Spleen (tissue), 13 donors: ENCODE measurements at places on chromosomes 1 and 21. TPM values are rescaled to one million over a fixed set of nuclear protein-coding genes. Genes with fewer than 3 reads are reported as not detected.

DNA sequence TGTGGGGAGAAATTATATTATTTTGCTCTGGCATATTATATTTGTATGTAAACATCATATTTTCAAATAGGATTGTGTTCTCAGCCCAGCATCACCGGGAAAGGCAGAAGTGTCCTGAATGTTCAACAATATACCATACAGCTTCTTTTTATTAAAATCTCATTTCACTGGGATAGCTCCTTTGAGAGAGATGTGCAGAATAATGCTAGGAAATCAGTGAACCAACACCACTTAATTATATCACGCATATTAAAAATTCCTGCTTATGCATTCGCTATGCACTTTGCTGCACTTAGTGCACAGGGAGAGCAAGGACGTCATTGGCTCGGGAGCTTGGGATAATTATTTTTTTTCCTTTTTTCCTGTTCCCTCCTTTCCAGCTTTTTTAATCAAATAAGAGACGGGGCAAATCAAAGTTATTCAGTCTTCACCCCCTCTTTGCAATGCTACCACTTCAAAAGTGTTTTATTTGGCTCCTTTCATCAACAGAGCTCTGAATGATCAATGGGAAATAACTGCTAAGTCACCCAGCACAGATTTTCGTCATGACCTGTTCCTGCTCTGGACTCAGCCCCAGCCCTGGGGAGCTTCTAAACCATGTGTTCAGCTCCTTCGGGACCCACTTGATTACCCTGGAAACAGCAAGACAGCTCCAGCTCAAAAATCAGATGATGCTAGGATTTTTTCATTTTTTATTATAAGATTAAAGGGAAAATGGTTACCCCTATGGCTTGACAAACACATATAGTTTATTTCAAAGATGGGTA, 165.5 kb upstream of the DUSP10 start:
- H3K4me1 ChIP-seq, result no peaks in the 10 kb centered on the region
- H3K36me3 ChIP-seq, result no peaks in the 10 kb centered on the region
- no peak overlapping the region for H3K4me3 ChIP-seq
- no peaks in the 10 kb centered on the region for H3K27me3 ChIP-seq

DNA sequence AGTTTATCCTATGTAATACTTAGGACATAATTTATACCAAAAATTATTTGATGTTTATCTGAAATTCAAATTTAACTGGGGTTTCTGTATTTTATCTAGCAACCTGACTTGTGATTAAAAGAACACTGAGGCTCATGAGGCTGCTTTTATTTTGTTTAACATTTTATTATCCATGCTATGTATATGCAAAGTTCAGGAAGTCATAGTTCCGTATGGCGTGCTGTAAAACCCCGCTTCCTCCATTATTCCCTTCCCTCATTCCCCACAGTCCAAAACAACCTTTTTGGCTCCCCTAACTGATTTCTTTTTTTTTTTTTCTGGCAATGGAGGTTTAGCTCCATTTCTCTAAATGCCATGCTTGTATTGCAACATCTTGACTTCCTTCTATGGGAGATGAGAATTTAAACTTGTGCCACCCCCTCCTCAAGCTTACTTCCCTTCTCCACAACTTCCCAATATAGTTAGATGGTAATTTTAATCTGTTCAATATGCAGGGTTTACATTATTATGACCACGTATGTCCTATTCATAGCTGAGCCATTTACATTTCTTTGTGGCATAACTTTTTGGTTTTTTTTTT, 138.0 kb upstream of the DNAH14 start:
- H3K27ac ChIP-seq, result no peak overlapping the region
- no peaks in the 10 kb centered on the region for H3K4me1 ChIP-seq
- no peaks in the 10 kb centered on the region for H3K36me3 ChIP-seq
- DNase-seq, result no peak
- H3K27me3 ChIP-seq, result no peaks in the 10 kb centered on the region

- no peaks in the 10 kb centered on the region for H3K27me3 ChIP-seq
- peaks cover 11% of the 10 kb centered on the region for H3K4me1 ChIP-seq
- no peak for DNase-seq
- no peak overlapping the region for H3K27ac ChIP-seq
Observed at GRCh38 chr1:2137257-2138121, 57.1 kb downstream of the FAAP20 start.

DNA sequence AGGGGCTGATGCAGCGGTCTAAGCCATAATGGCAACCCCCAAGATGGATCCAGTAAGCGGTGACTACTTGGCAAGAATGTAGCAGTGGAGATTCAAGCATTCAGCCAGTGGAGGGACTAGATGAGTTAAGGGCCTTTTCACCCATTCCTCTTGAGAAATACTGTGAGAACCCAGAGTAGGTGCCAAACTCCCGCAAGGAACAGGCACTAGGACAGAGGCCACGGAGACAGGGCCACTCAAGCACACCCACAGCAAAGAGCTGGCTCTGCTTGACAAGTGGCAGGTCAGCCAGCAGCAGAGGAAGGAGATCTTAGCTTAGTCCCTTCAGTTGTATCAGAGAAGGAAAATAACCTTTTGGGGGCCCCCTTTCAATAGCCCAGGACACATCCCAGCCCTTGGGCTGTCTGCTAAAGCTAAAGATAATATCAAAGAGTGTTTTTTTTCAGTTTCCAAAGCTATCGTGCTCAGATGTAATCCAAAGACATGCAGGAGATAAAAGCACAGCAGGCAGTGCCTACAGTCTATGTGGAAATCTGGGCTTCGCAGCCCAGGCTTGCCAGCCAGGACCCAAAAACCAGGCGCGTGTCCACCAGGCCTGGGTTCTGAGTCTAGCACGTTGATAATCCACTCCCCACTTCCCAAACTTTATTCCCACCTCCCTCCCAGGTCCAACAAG, 62.0 kb upstream of the GOLT1A start:
- H3K36me3 ChIP-seq, result no peaks in the 10 kb centered on the region
- no peak for DNase-seq
- peak overlapping the region; percentile 55 for H3K27ac ChIP-seq
- H3K4me3 ChIP-seq, result no peak overlapping the region
- H3K4me1 ChIP-seq, result no peaks in the 10 kb centered on the region
- H3K27me3 ChIP-seq, result no peaks in the 10 kb centered on the region

GRCh38 chr1:155324717-155325602, 4.3 kb downstream of the RUSC1 start:
- H3K4me3 ChIP-seq, result peak overlapping the region; percentile 89
- DNase-seq, result peak; percentile 86
- H3K27me3 ChIP-seq, result no peaks in the 10 kb centered on the region
- peaks cover 20% of the 10 kb centered on the region for H3K4me1 ChIP-seq
- peaks cover 5% of the 10 kb centered on the region for H3K36me3 ChIP-seq

GRCh38 chr1:99704356-99704816, 58.5 kb downstream of the PALMD start:
- DNase-seq, result no peak
- peaks cover 9% of the 10 kb centered on the region for H3K36me3 ChIP-seq
- H3K27me3 ChIP-seq, result no peaks in the 10 kb centered on the region
- H3K27ac ChIP-seq, result no peak overlapping the region

DNA sequence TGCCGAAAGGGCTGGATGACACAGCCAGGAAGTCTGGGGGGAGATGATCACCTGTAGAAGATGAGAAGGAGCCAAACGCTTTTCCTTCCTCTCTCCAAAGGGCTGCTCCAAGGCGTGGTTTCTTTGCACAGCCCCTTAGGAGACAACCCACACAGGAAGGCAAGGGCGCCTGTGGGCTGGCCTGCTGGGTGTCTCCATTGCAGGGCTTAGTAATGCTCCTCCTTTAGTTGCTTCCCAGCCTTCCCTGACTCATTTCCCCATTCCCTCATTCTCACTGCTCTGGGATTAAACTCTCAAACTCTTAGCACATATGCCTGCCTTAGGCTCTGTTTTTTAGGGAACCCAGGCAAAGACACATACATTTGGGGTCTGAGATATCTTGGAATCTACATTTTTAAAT, 1.7 kb upstream of the CLCA1 start:
- H3K36me3 ChIP-seq, result no peaks in the 10 kb centered on the region
- no peaks in the 10 kb centered on the region for H3K4me1 ChIP-seq
- no peak overlapping the region for H3K27ac ChIP-seq
- DNase-seq, result no peak
- no peaks in the 10 kb centered on the region for H3K27me3 ChIP-seq
- no peak overlapping the region for H3K4me3 ChIP-seq

GRCh38 chr1:221543529-221544120, 198.3 kb downstream of the DUSP10 start:
- DNase-seq, result no peak
- no peaks in the 10 kb centered on the region for H3K36me3 ChIP-seq
- H3K27me3 ChIP-seq, result no peaks in the 10 kb centered on the region
- H3K4me1 ChIP-seq, result no peaks in the 10 kb centered on the region
- H3K27ac ChIP-seq, result no peak overlapping the region

- no peak overlapping the region for H3K27ac ChIP-seq
Observed at GRCh38 chr1:34779962-34780361, 1.1 kb upstream of the GJB3 start.

DNA sequence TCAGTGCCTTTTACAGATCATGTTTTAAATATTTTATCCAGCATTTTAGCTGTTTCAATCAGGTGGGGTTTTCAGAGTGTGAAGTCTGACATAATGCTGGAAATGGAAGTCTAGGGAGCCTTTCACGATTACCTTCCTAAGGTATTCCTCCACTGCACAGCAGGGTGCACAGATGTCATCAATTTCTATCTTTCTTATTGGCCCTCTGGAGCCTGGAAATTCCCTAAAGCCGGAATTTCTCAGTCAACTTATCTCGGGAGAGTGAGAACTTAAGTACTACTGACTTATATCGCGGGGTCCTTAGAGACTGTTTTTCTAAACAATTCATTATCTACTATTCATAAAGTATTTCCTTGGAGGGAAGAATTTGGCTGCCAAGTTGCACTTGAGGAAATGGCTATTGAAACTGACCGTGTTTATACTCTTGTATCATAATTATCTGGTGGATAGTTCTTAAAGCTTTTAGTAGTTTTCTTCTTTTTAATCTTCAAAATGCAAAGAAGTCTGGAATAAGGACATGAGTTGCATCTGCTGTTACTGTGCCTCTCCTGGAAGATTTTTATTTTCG, 311.8 kb upstream of the B3GALT2 start:
- H3K27ac ChIP-seq, result no peak overlapping the region
- H3K27me3 ChIP-seq, result no peaks in the 10 kb centered on the region
- no peak for DNase-seq
- no peak overlapping the region for H3K4me3 ChIP-seq
- H3K4me1 ChIP-seq, result no peaks in the 10 kb centered on the region

- no peak overlapping the region for H3K27ac ChIP-seq
- H3K4me1 ChIP-seq, result no peaks in the 10 kb centered on the region
- no peak overlapping the region for H3K4me3 ChIP-seq
- peak; percentile 39 for DNase-seq
- peaks cover 7% of the 10 kb centered on the region for H3K27me3 ChIP-seq
Observed at GRCh38 chr1:30515755-30516484, 207.5 kb downstream of the MATN1 start.

GRCh38 chr1:99758073-99758511, 8.3 kb downstream of the FRRS1 start:
- no peaks in the 10 kb centered on the region for H3K36me3 ChIP-seq
- H3K4me1 ChIP-seq, result no peaks in the 10 kb centered on the region
- H3K27me3 ChIP-seq, result no peaks in the 10 kb centered on the region
- H3K4me3 ChIP-seq, result no peak overlapping the region

DNA sequence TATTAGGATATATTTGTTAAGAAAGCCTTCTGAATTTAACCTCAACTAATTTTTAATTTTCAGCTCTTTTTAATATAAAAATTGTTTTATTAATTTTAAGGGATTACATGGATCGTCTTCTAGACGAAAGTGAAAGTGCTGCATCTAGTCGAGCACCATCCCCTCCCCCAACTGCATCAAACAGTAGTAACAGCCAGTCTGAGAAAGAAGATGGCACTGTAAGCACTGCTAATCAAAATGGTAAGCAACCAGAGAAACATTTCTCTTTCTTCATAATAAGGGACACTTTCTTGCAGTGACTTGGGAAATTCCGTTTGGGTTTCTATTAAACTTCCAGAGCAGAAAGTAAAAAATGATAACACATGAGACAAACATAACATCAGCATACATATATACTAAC, 56.9 kb downstream of the MIER1 start:
- peak overlapping the region; percentile 52 for H3K4me3 ChIP-seq
- no peak for DNase-seq
- peak overlapping the region; percentile 68 for H3K27ac ChIP-seq
- H3K4me1 ChIP-seq, result peaks cover 22% of the 10 kb centered on the region
- H3K36me3 ChIP-seq, result peaks cover 97% of the 10 kb centered on the region
- H3K27me3 ChIP-seq, result no peaks in the 10 kb centered on the region

GRCh38 chr1:208763971-208764370, 519.8 kb upstream of the PLXNA2 start:
- no peak overlapping the region for H3K4me3 ChIP-seq
- no peak for DNase-seq
- no peaks in the 10 kb centered on the region for H3K4me1 ChIP-seq

DNA sequence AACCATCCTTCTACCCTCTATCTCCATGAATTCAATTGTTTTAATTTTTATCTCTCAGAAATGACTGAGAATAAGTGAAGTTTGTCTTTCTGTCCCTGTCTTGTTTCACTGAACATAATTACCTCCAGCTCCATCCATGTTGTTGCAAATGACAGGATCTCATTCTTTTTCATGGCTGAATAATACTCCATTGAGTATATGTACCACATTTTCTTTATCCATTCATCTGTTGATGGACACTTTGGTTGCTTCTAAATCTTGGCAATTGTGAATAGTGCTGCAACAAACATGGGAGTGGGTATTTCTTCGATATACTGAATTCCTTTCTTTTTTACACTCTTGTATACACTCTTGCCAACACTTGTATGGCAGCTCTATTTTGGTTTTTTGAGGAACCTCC, 72.8 kb upstream of the COX20 start:
- H3K36me3 ChIP-seq, result no peaks in the 10 kb centered on the region
- no peak overlapping the region for H3K27ac ChIP-seq
- H3K27me3 ChIP-seq, result no peaks in the 10 kb centered on the region
- no peak overlapping the region for H3K4me3 ChIP-seq
- DNase-seq, result no peak

DNA sequence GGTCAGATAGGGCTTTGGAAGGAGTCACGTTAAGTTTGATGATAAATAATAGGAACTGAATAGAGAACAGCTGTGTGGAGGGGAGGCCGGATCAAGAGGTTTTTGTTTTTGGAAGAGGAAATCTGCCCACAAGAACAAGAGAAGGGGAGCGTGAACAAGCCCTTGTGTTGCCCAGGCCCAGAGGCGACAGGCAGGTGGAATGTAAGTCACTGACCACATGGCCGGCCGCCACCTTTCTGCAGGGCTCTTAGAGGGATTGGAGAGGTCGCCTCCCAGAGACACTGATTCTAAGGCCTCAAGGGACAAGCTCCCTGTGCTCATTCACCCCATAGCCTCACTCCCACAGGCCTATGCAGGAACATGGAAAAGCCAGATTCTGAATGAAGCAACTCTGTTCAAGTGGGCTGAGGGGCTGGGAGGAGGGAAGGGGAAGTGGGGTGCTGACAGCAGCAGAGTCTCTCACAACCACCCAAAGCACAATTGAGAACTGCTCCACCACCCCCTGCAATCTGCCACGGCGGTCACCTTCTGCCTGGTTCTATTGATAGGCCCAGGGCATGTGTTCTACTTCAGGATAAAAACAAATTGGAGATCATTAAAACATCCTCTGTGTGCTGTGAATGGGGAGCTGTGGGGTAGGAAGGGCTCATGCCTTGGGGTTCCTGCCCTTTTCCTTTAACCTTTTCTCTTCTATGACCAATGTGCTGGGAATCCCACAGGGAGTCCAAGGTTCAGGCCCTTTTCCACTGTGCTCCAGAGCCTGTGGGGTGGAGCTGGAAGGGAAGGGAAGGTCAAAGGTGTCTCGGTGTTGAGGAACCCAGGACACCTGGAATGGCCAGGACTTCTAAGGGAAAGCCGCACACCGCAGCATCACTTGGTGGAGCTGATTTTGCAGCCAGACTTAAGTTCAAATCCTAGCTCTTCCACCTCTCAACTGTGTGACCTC, 63.3 kb upstream of the PARP1 start:
- no peak overlapping the region for H3K27ac ChIP-seq
- no peak overlapping the region for H3K4me3 ChIP-seq
- H3K36me3 ChIP-seq, result no peaks in the 10 kb centered on the region

Gene SPRR1A
- total RNA-seq, result not detected

Gene LENEP
- total RNA-seq, result not detected

Gene LORICRIN
- total RNA-seq, result not detected

Gene TIE1
- 66.8 TPM for total RNA-seq
